ENCODE measurements at places on chromosomes 12 and 14. TPM values are rescaled to one million over a fixed set of nuclear protein-coding genes. Genes with fewer than 3 reads are reported as not detected.

Gene GPR68
- total RNA-seq, result 0.94 TPM

Gene KIF26A
- 8.1 TPM for total RNA-seq

Gene TMEM30B
- 0.82 TPM for total RNA-seq

Gene CCNB1IP1
- 41.0 TPM for total RNA-seq

Gene PMCH
- total RNA-seq, result not detected

Gene TBC1D30
- 3.0 TPM for total RNA-seq

Gene FGFR1OP2
- 36.3 TPM for total RNA-seq

Gene KRT75
- total RNA-seq, result not detected

Gene SDS
- total RNA-seq, result 0.31 TPM

Gene PTPN6
- total RNA-seq, result 13.0 TPM

Gene ZDHHC22
- not detected for total RNA-seq

Gene STRAP
- total RNA-seq, result 128 TPM

Gene EEA1
- 26.2 TPM for total RNA-seq

Gene TEAD4
- 31.2 TPM for total RNA-seq

Gene GRIP1
- total RNA-seq, result 12.7 TPM

Gene RFX4
- total RNA-seq, result not detected

Gene L2HGDH
- 8.8 TPM for total RNA-seq

Gene SNRPF
- 15.8 TPM for total RNA-seq

Gene KLHL33
- total RNA-seq, result 0.34 TPM

Gene OTOGL
- total RNA-seq, result 9.2 TPM

Gene OAS2
- total RNA-seq, result 6.5 TPM

Gene BRMS1L
- 9.7 TPM for total RNA-seq

Gene STX2
- 19.1 TPM for total RNA-seq

Gene LUM
- 130 TPM for total RNA-seq

Gene RNF31
- total RNA-seq, result 41.7 TPM

Gene CYP46A1
- 4.7 TPM for total RNA-seq

Gene TSPAN11
- 3.8 TPM for total RNA-seq

Gene ERBB3
- total RNA-seq, result 5.2 TPM

Gene MDGA2
- total RNA-seq, result not detected

Gene KLRC2
- not detected for total RNA-seq

Gene LMO3
- total RNA-seq, result 4.2 TPM

Gene CHGA
- total RNA-seq, result not detected

Gene IL26
- total RNA-seq, result not detected

Gene SLC25A3
- 1,201 TPM for total RNA-seq

Gene OR4N5
- not detected for total RNA-seq

Gene CFAP251
- total RNA-seq, result 0.77 TPM

Gene PLEKHG7
- not detected for total RNA-seq

Gene FAM90A1
- total RNA-seq, result 0.62 TPM

Gene KRT73
- total RNA-seq, result not detected

Gene BCL11B
- 0.59 TPM for total RNA-seq

Gene PSMB11
- total RNA-seq, result not detected

Gene COX14
- total RNA-seq, result 122 TPM

Gene DIO2
- total RNA-seq, result 5.0 TPM

Gene TBK1
- total RNA-seq, result 12.2 TPM

Gene FGF6
- total RNA-seq, result not detected

Gene RPL10L
- not detected for total RNA-seq

Gene NTF3
- 0.97 TPM for total RNA-seq

Data from left cardiac atrium (tissue), 4 donors.